NK-92 treated with Interleukin-12 subunit alpha and Interleukin-12 subunit beta, amount 100 ng/mL, for 24 hours (cell line): ENCODE measurements at places on chromosomes 11 and 22.

GRCh38 chr11:2137202-2138067 lies 1.8 kb downstream of the IGF2 start:
- DNase-seq = no peak

DNA sequence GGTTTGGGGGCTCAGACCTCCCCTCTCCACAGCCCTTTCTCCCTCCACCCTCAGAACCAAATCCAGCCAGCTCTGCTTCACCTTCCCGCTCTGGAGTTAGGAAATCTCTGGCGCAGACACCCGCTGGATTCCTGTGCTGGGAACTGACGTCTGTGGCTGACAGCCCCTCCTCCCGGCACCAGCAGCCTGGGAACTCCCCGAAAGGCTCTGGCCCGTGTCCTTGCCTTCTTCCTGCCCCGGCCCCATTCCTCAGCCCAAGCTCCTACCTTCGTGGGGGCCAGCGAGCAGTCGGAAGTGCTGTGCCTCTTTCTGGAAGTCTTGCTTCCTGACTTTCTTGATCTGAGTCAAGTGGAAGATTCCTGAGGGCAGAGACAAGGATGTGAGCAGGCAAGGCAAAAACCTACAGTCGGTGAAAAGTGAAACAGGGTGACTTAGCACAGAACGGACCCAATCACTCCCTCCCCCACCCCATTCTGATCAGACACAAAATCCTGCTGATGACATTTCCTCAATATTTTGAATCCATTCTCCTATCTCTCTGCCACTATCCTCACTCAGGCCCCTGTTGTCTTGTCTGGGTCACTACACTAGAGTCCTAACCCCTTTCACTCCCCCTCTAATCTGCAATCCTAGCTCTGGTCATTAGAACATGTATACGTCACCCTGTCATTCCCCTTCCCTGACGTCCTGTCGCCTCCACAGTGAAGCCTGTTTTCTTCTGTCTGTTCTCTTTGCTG lies 34.1 kb downstream of the CHRDL2 start:
- no peak for DNase-seq

DNA sequence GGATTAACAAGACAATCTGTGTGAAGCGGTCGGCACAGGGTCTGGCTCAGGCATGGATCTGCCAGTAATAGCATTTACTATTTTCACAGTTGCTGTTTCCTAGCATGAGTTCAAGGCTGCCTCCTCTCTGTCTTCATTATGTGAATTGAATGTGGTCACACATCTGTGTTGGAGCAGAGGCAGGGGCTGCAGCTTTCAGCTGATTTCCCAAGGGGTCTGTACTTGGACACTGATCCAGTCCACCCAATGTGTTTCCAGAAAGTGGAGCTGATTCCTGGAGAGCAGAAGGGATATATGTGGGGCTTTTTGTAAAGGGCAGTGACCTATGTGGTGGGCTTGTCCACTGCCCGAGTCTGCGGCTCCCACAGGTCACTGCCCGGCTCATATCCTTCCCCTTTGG lies 3.5 kb upstream of the CELSR1 start:
- DNase-seq = no peak

GRCh38 chr11:14566331-14567063 lies 46.3 kb upstream of the PSMA1 start:
- DNase-seq = no peak

GRCh38 chr11:44766972-44767278 lies 40.2 kb downstream of the TSPAN18 start:
- no peak for DNase-seq

GRCh38 chr22:24525416-24526037 lies 29.4 kb downstream of the GUCD1 start:
- peak; percentile 68 for DNase-seq

DNA sequence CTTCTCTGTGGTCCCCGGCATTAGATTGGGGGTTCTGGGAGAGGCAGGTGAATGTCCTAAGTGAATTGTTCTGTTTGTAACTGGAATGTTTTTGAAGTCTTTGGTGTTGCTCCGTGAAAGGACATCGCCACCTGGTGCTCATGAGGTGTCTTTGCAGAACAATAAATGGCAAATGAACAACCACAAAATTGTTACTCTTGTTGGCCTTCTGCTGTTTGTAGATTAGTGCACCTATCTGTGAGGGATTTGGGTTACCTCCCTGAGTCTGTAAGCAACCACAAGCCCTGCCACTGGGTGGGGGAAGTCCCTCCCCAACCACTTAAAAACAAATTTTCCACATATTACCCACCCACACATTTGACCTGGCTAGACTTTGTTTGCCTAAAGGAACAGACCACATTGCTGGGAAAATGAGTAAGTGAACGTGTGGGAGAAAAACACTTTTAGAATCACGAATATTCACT lies 4.7 kb downstream of the MPEG1 start:
- DNase-seq = no peak

GRCh38 chr22:48396785-48397530 lies 1430.7 kb downstream of the BRD1 start:
- DNase-seq = no peak

DNA sequence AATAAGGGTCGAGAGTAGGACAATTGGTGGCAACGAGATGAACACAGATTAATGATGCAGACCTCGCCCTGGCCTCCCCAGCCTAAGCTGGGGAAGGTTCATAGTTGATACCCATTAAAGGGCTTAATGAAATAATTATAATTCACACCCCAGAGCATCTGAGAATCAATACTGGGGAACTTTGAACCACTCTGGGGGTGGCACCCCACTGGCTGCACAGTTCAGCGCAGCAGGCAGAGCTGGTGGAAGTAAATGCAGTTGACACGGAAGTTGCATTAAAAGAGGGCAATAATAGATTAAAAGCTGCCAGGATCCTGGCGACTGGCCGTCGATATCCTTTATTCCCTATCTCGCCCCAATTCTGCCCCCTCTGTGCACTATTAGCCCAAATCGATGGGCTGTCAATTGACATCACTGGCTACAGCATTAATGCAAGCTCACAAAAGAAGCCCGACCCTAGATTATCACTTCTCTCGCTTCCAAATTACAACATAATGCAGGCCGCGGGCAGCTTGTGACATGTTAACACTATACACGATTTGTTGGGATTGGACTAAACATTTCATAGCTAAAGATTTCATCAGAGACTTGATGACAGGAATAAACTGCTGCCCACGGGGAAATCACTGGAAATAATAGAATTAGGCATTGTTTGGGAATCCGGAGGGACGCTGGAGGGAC lies 14.5 kb downstream of the HSPA8 start:
- DNase-seq = no peak

- DNase-seq = no peak
Observed at GRCh38 chr22:40703174-40703573, 23.9 kb downstream of the MCHR1 start.

- DNase-seq = no peak
Observed at GRCh38 chr11:39011797-39012196, 2413.8 kb upstream of the RAG2 start.

GRCh38 chr22:17121233-17122195 lies at the start of gene TMEM121B:
Gene TMEM121B, minus strand, starts transcription at chr22:17121360. Its CDS starts 233 bp downstream, at chr22:17121127.
- DNase-seq = no peak

DNA sequence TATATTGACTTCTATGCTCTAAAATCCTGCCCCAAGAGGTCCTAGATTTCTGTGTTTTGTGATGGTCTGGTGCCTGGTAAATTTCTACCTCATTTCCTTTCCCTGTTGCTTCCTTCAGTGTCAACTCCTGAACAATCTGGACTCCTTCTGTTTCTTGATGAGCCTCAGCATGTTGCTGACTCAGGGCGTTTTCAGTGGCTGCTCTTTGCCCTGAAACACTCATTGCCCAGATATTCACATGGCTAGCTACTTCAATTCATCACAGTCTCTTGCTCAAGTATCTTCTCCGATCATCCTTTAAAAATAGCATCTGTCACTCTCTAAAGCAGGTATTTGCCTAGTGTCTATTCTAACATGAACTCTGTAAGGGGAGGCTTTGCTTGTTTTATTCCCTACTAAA lies 526.3 kb upstream of the RAG2 start:
- DNase-seq = no peak
